ENCODE measurements at places on chromosomes 5 and 9.
A peak's percentile ranks its signal among the peaks of the same experiment; 100 is the strongest.

- no peak for DNase-seq
These were observed 198.3 kb downstream of the ERCC6L2 start for GRCh38 chr9:96073531-96074480.

GRCh38 chr5:41012318-41012717 lies 58.8 kb downstream of the MROH2B start:
- no peak for DNase-seq

- DNase-seq = no peak
These were observed 46.5 kb upstream of the ZFR start for GRCh38 chr5:32490972-32491557.

GRCh38 chr5:89759802-89760201 lies 649.8 kb downstream of the CETN3 start:
- no peak for DNase-seq

DNA sequence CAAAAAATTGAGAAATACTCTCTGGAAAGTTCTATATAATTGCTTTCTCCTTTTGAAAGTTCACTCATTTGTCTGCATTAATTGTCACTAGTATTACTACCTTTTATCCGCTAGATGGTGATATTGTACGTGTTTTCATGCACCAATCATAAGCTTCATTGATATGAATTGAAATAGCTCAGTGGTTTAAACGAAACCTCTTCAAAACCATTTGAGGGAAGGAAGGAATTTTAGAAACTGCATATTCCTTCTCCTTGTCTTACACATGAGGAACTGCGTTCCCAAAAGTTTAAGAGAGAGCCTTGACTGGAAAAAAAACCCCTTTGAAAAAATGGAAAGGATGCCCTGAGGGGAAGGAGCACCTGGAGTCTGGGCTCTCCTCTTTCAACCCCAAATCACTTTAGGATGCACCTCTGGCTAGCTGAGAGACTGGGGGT lies 98.6 kb downstream of the YTHDC2 start:
- peak; percentile 53 for DNase-seq

DNA sequence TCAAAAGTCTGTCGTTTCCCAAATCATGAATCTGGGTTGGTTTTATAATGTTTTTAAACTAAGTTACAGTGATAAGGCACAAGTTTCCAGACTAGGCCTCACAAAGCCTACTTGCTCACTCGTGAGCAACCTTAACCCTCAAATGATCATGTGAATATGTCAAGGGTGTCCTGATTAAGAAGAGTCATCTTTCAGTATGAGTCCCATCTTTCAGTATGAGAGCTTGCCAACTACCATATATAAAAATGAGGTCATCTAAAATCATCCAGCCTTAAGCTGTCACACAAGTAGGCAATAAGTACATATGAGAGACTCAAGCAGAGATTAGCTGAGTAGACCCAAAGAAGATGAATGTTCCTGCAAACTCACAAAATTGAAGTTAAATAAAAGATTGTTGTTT lies 668.4 kb upstream of the FAM174A start:
- DNase-seq = no peak

- DNase-seq = no peak
These were observed 46.9 kb upstream of the SYNPO start for GRCh38 chr5:150593593-150593992.

- no peak for DNase-seq
These were observed 1026.7 kb upstream of the DMAC1 start for GRCh38 chr9:8826281-8826680.

DNA sequence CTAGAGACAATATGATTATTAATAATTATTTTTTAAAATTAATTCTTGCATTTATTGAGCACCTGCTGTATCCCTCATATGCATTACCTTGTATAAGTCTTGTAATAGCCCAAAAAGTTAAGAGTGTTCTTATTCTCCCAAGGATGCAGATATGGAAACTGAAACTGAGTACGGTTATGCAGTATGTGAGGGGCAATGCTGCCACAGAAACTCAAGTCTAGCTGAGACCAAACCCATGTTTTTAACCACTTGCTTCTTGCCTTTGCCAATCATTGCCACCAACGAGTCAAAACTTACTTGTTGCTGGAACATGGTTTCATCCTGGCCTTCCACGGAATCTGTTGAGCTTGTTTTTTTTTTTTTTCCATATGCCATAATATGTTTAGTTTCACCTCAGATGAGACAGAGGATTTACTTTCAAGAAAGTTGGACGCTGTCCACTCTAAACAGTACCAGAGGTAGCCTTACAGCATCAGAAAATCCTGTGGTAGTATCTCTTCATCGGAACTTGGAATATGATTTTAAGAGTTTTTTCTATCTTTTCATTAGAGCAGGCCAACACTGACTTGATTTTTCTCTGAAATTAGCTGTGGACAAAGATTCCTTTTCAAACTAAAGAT lies 27.9 kb downstream of the DOCK8 start:
- no peak for DNase-seq

DNA sequence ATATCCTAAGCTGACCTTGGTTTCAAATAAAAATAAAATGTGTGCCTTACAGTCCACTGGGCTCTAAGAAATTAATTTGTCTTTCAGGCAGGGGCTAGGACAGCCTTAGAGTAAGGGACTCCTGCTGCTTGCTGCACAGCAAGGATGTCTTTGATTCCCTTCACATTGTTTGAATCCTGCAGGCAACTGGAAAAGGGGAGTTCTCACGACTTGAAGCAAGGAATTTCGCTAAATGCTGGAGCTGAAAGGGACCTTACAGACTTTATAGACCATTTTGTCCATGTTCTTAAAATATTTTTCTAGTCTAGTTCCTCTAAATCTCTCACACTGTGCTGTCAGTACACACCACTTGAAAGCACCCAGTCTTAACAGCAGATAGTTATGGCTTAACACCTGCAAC lies 35.6 kb downstream of the FBXW11 start:
- no peak for DNase-seq

GRCh38 chr9:70374962-70375618 lies 39.4 kb downstream of the KLF9 start:
- no peak for DNase-seq

DNA sequence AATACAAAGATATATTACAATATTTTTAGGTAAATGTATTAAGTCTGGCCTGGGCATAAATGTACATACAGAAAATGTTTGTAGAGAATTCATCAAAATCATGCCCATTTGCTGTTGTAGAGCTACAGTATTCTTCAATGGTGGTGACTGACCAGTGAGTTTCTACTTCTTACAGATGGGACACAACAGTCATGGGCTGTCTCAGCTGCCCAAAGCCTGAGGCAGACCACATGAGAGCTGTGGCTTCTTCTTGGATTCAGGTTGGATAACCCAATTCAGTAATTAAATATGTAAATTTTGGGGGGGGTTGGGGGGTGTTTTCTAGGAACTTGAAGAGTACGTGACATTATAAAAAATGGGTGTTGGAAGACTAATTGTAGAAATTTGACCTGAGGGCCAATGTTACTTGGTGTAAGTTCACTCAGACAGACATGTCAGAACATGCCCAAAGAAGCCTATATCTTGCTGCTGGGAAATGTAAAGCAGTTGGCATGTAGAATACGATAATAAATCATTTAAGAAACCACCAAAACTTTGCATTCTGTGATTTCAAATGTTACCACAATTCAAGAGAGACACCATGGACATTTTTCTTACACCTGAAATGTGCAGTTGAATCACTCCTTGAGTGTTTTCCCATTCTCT lies 17.9 kb downstream of the STARD4 start:
- no peak for DNase-seq

- DNase-seq = peak; percentile 59
These were observed 36.4 kb downstream of the MTMR12 start for GRCh38 chr5:32276173-32276853.

GRCh38 chr5:151463137-151464029 lies 16.0 kb downstream of the SLC36A1 start:
- no peak for DNase-seq

DNA sequence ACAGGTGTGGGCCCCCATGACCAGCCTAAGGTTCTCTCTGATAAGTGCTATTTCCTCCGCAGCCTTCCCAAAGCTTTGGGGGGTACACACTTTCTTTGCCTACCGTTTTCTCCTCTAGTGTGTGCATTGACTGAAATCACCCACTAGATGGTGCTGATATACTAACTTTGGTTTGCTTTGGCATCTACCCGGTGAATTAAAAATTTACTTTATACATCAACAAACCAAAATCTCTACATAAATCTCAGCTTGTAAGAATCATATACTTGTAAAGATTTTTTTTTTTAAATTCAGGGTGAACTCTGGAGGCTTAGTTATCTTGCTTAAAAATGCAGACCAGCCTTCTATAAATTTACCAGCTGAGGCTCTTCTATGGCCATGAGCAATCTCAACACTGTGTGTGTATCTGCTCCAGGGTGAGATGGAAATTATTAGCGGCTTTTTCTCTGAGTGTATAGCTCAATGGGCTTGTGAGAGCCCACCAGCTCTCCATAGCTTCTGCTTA lies 475.7 kb upstream of the TNC start:
- DNase-seq = peak; percentile 17

GRCh38 chr5:169079697-169080096 lies 221.2 kb downstream of the SLIT3 start:
- no peak for DNase-seq

DNA sequence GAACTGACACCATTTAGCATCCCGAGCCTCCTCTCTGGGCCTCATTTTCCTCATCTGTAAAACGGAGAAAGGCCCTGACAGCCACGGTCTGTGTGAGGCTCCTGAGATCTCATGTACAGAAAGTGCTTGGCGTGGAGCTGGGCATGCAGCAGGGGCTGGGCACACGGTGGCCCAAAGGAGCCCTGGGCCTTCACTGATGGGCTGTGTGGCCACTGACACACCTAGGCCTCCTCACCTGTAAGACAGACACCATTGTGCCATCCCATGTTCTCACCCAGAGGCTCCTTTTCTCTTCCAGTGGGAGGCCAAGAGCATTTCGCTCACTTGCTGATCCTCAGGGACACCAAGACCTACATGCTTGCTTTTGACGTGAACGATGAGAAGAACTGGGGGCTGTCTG lies 1.6 kb downstream of the ORM1 start:
- DNase-seq = no peak

DNA sequence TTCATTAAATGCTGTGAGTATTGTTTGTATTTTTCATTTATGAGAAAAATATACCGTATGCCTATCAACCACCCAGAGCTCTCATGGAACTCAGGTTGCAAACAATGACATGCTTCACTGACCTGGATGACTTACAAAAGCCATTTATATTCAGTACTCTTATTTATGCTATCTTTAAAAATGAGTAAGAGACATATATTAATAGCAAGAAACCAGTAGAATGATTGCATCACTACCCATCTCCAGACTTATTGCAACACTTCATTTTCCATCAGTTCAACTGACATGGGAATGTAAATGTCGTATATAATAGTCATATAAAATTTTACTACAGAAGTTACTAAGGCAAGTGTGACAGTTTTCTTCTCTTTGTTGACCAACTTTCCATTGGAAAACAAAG lies 69.1 kb downstream of the OTP start:
- no peak for DNase-seq

DNA sequence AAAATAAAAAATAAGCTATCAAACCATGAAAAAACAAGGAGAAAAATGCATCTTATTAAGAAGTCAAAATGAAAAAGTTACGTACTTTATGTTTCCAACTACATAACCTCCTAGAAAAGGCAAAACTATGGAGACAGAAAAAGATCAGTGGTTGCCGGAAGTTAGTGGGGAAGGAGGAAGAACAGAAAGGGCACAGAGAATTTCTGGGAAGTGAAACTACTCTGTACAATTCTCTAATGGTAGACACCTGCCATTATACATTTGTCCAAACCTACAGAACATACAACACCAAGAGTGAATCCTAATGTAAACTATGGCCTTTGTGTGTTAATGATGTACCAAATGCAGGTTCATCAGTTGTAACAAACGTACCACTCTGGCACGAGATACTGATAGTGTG lies 25.3 kb downstream of the SMU1 start:
- DNase-seq = no peak

GRCh38 chr5:158761161-158761560 lies 338.6 kb downstream of the EBF1 start:
- DNase-seq = no peak

DNA sequence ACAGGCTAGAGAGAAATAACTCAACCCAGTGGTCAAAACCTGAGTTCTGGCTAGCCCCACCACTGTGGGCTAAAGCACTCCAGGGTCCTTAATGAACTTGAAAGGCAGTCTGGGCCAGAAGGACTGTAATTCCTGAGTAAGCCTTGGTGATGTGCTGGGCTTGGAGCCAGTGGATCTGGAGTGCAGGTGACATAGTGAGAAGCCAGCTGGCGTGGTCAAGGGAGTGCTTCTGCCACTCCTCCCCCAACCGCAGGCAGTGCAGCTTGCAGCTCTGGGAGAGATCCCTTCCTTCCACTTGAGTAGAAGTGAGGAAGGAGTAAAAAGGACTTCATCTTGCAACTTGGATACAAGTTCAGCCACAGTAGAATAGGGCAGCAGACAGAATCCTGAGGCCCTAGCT lies 424.0 kb downstream of the CDH18 start:
- no peak for DNase-seq

GRCh38 chr9:128280084-128280622 lies 4.1 kb downstream of the SWI5 start:
- DNase-seq = no peak

DNA sequence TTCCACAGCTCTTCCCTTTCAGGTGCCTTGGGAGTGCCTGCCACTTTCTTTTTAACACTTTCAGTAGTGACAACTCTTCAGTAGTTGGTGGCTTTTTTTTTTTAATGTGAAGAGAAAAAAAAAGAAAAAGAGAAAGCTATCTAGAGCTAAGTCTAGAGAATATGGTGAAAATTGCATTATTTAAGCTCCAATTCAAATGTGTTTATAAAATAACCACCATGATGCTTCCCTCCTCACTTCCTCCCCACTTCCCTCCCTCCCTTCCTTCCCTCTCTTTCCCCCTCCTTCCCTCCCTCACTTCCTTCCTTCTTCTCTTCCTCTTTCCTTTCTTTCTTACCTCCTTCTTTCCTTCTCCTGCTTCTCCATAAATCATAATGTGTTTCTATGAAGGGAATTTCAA lies 456.7 kb upstream of the ACTBL2 start:
- no peak for DNase-seq

GRCh38 chr5:42745426-42745825 lies 11.2 kb upstream of the CCDC152 start:
- no peak for DNase-seq

DNA sequence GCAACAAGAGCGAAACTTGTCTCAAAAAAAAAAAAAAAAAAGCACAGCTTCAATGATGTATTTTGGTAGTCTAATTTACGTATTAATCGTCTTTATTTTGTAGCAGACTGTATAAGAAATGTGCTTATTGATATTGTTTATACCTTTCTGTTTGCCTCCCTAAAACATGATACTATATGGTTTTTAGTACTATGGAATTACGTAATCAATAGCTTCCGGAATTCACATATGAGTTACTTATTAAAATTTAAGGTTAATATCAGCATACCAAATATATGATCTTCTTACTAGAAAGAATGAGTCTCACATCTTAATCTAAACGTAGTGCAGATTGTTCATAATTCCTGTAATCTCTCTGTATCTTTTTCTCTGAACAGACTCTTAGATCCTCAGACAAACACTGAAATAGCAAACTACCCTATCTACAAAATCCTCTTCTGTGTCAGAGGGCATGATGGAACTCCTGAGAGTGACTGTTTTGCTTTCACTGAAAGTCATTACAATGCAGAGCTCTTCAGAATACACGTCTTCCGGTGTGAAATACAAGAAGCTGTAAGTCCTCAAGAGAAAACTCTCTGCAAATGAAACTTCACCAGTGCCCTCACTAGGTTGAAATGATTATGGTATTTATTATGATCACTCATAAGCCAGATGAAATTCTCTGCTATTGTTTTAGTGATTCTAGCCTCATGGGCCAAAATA lies 44.4 kb upstream of the GPR21 start:
- peak; percentile 7 for DNase-seq

GRCh38 chr9:98009936-98010335 lies 26.8 kb downstream of the ANP32B start:
- DNase-seq = no peak

Data from CD4-positive, alpha-beta T cell treated with Interleukin-17A for 1 hour (primary cell).